NCI-H774 (cell line): ENCODE measurements at places on chromosomes 3 and 15.

DNA sequence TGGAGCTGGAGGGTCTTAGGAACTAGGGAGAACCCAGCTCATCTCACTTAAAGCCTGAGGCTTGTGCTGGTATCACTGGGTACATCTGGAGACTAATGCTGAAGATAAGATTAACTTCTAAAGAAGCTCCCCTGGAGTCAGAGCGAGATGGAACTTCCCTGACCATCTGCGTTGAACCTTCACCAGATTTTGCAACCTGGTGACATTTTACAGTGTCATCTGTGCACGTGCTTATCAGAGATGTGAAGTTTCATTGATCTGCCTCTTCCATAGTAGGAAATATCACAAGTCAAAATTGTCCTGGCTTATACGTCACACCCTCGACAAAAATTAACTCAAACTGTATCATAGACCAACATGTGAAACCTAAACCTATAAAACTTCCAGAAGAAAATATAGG lies 395.5 kb downstream of the SHQ1 start:
- no peak for DNase-seq

DNA sequence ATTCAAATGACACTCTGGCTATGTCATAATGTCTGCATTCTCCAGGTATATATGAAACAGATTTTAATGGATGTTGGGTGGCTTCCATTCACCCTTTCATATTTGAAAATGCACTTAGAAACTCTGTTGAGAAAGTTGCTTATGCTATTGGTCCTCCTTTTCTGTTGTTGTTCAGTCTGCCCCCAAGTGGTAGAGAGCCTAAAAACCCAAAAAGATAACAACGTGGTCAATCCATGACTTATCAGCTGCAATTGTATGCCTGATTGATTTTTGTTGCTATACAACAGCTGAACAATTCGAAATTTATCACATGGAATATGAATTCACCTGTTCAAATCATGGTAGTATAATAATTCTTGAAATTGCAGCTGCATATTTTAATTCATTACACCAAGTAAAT lies 279.8 kb downstream of the ROBO2 start:
- DNase-seq: no peak

- DNase-seq: no peak
These were observed 12.5 kb upstream of the FBLN2 start for GRCh38 chr3:13536432-13536831.

DNA sequence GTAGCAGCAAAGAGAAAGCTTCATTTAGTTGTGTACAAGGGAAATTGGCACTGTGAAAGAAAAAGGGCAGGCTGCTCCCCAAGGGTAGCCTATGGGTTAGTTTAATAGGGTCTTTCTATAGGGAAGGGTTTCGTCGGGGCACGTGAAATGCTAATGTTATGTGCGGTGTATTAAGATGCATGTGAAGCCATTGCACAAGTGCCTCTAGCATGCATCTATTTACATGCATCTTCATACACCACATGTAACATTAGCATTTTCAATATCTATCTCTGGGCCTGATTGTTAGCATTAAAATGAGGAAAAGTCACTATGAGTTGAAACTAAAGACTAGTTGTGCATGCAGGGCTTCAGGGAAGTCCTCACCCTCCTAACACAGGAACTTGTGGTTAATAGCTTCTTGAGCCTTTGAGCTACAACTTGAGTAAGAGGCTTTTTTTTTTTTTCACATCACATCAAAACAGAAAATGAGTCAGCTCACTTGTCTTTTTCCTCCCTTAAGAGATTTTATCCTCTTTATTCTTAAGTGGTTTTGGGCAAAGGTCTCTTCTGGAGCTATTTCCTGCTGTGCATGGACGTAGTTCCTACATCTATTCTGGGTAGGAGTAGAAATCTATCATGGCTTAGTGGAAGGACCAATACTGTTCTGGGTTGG lies 613.4 kb downstream of the ZPLD1 start:
- DNase-seq: no peak

DNA sequence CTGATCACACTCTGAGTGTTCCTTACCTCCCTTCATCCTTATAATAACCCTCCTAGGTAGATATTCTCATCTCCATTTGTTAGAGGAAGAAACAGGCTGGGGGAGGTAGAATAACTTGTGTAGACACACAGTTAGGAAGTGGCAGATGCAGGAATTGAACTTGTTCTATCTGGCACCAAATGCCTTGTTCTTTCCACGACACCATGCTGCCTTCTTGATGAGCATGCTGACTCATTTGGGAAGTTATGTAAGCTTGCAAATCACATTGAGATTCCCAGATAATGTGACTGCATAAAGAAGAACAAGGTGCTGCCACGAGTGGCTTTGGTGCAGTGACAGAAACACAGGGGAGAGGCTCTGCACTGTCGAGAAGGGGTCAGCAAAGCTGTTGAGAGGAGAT lies 27.5 kb upstream of the NDUFB4 start:
- no peak for DNase-seq

DNA sequence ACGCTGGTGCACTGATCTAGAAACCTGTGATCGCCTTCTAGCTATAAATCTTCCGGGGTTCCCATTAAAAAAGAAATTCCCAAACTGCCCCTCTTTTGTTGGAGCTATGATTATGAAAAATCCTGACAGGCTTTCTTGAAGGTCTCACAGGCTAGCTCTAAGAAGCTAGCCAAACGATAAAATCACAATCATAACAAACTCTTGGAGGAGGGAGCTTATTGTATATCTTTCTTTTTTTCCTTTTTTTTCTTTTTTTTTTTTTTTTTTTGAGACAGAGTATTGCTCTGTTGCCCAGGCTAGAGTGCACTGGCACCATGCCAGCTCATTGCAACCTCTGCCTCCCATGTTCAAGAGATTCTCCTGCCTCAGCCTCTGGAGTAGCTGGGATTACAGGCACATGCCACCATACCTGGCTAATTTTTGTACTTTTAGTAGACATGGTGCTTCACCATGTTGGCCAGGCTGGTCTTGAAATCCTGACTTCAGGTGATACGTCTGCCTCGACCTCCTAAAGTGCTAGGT lies 72.0 kb downstream of the MYO1E start:
- DNase-seq: no peak

DNA sequence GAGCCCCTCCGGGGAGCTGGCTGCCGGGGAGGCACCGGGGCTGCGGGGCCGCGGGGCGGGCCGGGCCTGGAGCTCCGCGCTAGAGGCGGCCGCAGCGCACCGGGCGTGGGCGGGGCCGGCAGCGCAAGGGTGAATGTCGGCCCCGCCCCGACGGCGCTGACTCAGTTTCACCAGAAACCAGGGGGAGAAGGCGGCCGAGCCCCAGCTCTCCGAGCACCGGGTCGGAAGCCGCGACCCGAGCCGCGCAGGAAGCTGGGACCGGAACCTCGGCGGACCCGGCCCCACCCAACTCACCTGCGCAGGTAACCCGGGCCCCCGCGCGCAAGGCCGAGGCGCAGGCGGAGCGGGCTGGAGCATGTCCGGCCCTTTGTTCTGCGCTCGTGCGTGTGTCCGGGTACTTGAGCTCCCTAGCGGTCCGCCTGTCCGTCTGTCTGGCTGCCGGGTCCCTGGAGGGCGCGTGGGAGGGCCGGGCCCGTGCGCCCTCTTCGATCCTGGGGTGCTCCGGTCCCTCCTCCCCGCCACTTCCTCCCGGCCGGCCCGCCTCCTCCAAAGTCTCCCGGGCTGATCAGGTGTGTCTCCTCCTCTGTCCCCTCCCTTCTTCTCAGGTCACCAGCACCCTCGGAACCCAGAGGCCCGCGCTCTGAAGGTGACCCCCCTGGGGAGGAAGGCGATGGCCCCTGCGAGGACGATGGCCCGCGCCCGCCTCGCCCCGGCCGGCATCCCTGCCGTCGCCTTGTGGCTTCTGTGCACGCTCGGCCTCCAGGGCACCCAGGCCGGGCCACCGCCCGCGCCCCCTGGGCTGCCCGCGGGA lies at the start of gene SPINT1:
TSS of gene SPINT1 (plus strand) at position 164 of the 811 bp plus-strand sequence. CDS start at position 671, 507 bp downstream.
- DNase-seq: peak; percentile 68

GRCh38 chr15:60370105-60370868 lies 27.5 kb downstream of the ANXA2 start:
- DNase-seq: no peak

GRCh38 chr3:99945328-99945995 lies 127.8 kb downstream of the CMSS1 start:
- DNase-seq: no peak

DNA sequence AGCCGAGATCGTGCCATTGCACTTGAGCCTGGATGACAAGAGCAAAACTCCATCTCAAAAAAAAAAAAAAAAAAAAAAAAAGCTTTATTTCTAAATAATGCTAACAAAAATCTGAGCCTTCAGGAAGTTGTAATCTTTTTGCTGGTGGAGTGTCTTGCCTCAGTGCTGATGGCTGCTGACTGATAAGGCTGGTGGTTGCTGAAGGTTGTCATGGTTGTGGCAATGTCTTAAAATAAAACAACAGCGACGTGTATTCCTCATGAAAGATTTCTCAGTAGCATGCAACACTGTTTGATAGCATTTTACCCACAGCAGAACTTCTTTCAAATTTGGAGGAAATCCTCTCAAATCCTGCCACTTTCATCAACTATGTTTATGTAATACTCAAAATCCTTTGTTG lies 77.4 kb upstream of the PTPRG start:
- DNase-seq: no peak

DNA sequence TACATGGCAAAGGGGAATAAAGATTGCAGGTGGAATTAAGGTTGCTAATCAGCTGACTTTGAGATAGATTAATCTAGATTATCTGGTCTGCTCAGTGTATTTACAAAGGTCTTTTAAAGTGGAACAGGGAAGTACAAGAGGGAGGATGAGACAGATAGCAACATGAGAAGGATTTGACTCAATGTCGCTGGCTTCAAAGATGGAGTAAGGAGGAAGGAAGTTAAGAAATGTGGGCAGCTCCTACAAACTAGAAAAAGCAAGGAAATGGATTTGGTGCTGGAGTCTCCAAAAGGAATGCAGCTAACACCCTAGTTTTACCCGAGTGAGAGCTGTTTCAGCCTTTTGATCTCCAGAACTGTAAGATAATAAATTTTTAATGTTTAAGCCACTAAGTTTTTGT lies 180.7 kb upstream of the TTC14 start:
- no peak for DNase-seq

DNA sequence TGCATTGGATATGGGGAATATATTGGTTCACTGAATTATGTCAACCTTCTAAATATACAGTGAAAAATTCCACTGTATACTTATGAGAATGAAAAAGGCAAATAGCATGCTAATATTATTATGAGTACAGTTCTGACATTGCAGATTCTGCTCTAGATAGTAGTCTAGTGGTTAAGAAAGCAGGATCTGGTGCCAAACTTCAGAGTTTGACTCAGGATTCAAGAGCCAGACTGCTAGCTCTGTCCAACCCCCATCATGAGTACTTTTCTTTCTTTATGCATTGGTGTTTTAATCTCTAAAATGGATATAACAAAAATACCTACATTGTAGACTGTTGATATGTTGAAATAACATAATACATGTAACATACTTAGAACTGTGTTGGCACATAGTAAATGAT lies 57.3 kb upstream of the PLSCR4 start:
- DNase-seq: no peak

DNA sequence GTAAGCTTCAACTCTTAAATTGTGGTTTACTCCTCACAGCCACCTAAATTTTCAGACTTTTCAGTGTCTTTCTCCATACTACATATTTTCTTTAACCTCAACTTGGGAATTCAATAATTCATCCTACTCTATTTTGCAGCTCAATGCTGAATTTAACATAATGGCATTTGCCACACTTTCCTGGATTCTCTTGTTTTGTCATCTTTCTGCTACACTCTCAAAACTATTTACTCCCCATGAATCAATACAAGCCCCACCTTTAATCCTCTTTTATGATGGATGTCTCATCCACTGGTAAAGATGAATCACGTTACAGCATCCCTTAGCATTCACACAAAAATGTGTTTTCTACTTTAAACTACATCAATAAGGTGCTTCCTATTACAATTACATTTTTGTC lies 19.6 kb upstream of the CHMP2B start:
- DNase-seq: no peak

DNA sequence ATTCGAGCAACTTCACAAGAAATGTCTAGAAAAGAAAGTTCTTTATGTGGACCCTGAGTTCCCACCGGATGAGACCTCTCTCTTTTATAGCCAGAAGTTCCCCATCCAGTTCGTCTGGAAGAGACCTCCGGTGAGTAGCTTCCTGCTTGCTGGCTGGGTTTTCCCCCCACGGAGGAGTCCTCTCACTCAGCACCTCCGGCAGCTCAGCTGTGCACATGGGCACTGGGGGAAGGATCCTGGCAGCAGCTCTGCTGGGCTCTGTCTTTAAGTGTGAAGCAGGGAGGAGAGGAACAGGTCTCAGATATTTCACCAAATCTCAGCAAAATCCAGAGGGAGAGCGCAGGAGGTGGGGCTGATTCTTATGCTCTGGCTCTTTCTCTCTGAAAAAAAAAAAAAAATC lies 684 bp downstream of the CAPN3 start:
- DNase-seq: no peak

GRCh38 chr3:24296441-24297205 lies 198.0 kb downstream of the THRB start:
- no peak for DNase-seq

DNA sequence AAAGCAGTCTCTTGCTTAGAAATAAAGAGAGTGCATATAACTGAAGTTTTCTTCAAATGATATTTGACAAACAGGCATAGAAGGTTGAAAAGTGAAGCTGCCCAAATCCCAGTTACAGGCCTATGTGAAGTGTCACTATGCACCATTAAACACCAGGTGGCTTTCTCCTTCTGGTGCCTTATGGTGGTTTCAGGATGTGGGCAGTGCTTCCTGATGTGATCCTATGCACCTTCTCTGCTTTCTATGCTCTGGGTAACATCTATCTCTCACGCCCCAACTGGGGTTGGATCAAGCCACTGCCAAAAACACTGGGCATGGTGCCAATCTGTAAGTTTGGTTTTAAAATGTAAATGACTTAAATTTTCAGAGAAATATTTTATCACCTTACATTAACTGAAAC lies 744.7 kb downstream of the TUSC7 start:
- no peak for DNase-seq

DNA sequence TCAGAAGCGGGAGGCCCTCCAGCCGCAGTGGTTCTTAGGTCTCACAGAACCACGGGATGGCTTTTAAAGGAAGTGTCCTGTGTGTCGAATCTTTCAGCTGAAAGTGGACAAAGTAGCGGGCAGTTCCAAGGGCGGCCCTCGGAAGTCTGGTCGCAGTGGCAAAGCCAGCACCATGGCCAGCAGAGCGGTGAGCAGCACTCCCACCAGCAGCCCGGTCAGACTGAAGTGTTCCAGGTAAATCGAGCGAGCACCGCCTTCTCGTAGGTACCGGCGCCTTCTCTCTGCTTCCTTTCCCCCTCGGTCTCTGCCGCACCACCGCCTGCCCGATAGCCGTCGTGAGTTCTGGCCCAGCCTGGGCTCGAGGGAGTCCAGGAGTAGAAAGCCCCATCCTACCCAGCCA lies 103.6 kb upstream of the ABHD17C start:
- DNase-seq: no peak

- peak; percentile 27 for DNase-seq
These were observed 613.4 kb downstream of the MCTP2 start for GRCh38 chr15:94844538-94845389.

- no peak for DNase-seq
These were observed 140.6 kb downstream of the GBE1 start for GRCh38 chr3:81620849-81621248.

DNA sequence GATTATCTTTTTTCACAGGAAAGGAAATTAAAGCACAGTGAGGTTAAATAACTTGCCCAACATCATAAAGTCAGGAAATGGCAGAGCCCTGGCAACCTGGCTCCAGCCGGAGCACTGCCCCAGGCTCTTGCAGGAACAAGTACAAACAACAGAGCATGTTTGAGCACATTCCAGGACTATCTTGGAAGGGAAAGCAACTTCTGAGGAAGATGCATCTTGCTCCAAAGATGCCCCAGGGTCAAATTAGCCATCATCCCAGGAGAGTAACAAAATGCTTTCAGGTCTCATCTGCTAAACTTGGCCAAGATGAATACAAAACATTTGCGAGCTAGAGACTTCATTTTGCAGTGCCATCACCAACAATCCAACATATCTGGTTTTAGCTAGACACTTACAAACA lies 162.4 kb upstream of the LRRN1 start:
- no peak for DNase-seq
